ENCODE measurements at places on chromosomes 3 and 15.

GRCh38 chr3:13161021-13161759 lies 88.0 kb upstream of the IQSEC1 start:
- no peak for DNase-seq

DNA sequence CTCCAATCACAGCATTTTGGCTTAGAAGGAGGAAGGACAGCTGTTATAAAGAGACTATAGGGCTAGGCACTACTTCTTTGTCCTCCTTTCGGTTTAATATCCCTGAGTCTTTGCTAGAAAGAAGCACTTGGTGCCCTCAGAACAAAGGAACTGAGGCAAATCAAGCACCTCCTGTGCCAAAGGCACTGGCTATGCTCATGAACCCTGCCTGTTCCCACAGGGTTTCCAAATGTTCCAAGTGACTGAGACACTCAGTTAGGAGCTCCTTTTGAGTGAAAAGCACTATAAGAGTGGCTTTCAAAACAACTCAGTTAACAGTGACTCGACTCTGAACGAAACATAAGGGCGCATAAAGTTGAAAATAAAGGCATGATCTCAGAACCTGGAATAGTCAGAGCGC lies 25.0 kb downstream of the TBC1D2B start:
- no peak for DNase-seq

DNA sequence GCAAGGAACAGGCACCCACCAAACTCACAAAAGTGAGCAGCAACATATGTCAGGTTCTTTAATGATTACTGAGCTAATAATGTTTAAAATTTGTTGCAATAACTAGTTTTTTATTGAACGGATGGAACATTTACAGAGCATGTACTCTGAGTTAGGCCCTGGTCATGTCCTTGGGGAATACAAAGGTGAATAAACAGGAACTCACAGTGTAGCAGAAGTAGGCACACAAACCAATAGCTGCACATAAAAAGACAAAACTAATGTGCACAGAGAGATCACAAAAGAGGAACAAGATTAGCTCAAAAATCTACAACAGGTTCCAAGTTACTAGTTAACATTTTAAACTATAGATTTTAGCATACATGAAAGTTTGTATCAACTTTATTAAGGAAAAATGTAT lies 505.3 kb upstream of the PPP2R3A start:
- DNase-seq, result no peak

GRCh38 chr3:164024786-164025185 lies 1053.5 kb downstream of the SI start:
- no peak for DNase-seq

- DNase-seq, result no peak
Measured at GRCh38 chr15:99923711-99924110, 190.5 kb upstream of the LYSMD4 start.

- DNase-seq, result no peak
Measured at GRCh38 chr3:111319598-111319997, 222.4 kb upstream of the CD96 start.

DNA sequence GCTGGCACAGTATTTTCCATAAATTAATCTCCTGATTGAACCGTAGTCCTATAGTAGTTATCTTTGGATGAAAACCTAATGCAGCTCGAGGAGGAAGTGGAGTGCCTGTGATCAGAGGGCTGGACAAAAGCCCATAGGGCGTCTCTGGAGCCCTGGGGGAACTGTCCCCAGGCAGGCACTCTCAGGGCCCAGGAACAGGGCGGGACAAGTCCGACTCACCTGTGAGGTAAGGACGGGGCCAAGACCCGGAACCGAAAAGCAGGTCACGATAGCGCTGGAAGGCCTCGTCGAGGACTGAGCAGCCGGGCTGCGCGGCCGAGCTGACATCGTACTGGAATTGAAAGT lies 341 bp downstream of the HEXA start:
- peak; percentile 19 for DNase-seq

DNA sequence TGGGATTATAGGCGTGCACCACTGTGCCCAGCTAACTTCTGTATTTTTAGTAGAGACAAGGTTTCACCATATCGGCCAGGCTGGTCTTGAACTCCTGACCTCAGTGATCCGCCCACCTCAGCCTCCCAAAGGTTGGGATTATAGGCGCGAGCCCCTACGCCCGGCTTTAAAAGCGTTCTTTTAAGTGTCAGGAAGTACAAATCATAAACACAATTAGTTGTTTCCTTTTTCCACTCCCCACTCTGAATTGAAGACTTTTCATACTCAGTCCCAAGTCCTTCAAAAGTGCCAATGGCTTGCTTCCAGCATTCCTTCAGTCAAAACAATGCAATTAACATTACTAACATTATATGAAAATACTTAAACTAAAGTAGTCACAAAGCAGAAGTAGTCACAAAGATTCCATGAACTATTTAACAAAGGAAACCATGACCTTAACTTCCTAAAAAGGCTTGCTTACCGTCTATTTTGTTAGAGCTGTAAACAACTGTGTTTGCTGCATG lies 8.1 kb downstream of the WDR82 start:
- no peak for DNase-seq

- DNase-seq, result no peak
Measured at GRCh38 chr15:89761009-89761831, 10.2 kb upstream of the MESP1 start.

- DNase-seq, result no peak
Measured at GRCh38 chr3:55958605-55959004, 471.5 kb upstream of the WNT5A start.

- no peak for DNase-seq
Measured at GRCh38 chr3:66748175-66748876, 247.5 kb upstream of the LRIG1 start.

All from stimulated activated CD4-positive, alpha-beta T cell treated with anti-CD3 and anti-CD28 coated beads, Interleukin-15, amount 100 ng/mL, for 48 hours (primary cell).